ENCODE measurements at places on chromosomes 5 and 9.

- no peak for DNase-seq
Measured at GRCh38 chr9:72497447-72498046, 23.9 kb upstream of the TMC1 start.

- DNase-seq: peak; percentile 39
Measured at GRCh38 chr5:132295505-132296411, 1.6 kb downstream of the SLC22A4 start.

- DNase-seq: no peak
Measured at GRCh38 chr9:100308965-100309564, 43.7 kb downstream of the TEX10 start.

GRCh38 chr9:21835121-21835520 lies 32.7 kb downstream of the MTAP start:
- no peak for DNase-seq

DNA sequence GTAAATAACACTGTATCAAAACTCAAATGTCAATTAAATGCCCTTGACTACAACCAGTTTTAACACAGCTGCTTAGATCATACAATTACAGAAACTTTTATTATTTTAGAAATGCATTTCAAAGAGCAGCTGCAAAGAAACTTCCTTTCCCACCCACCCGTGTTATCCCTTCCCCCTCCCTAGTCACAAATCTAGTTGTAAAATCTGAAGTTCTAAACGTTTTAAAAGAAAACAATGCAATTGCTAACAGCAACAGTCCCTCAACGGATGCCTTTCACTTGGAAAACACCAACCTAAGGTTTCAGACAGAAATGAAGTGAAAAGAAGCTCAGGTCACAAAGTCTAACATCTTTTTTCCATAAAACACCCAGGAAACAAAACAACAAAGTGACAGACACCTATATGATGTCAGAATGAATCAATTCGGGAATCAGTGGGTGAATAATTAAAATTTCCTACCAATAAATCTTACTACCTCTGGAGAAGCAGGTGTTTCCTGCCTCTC lies 100.3 kb downstream of the FBXW11 start:
- no peak for DNase-seq

GRCh38 chr9:85904975-85905374 lies 36.0 kb upstream of the NAA35 start:
- DNase-seq: no peak

- DNase-seq: no peak
Measured at GRCh38 chr9:108904161-108904560, 29.8 kb downstream of the ELP1 start.

GRCh38 chr5:98969400-98969799 lies 40.6 kb upstream of the CHD1 start:
- no peak for DNase-seq

- DNase-seq: no peak
Measured at GRCh38 chr9:3244963-3245653, 280.7 kb downstream of the RFX3 start.

DNA sequence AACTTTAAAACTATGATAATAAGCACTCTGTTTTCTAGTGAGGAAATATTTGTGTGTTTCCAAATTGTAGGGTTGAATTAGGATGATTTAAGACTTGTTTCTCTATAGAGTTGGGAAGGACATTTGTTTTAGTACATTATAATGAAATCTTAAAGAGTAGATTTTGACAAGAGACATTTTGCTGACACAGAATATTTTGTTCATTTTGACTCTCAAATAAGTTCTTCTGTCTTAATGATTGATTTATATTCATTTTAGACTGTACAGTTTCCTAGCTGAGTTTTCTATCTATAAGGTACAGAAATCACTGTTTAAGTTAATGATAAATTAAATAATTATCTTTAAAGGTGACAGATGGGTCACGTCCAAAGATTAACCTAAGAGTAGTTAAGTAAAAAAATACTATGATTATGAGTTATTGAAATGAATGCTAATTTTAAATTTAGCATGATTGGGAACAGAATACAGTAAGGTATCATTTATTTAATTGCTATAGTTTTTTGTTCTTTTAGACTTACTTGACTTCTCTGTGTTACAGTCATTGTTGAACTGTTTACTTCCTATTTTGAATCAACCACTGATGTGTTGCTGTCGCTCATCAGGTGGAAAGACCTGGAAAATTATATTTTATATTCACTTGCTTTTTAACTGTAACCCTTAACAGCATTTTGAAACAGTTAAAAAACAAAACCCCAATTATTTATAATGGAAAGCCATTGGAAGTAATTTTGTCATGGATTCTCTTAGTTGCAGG lies 19.5 kb downstream of the PBX3 start:
- DNase-seq: no peak

DNA sequence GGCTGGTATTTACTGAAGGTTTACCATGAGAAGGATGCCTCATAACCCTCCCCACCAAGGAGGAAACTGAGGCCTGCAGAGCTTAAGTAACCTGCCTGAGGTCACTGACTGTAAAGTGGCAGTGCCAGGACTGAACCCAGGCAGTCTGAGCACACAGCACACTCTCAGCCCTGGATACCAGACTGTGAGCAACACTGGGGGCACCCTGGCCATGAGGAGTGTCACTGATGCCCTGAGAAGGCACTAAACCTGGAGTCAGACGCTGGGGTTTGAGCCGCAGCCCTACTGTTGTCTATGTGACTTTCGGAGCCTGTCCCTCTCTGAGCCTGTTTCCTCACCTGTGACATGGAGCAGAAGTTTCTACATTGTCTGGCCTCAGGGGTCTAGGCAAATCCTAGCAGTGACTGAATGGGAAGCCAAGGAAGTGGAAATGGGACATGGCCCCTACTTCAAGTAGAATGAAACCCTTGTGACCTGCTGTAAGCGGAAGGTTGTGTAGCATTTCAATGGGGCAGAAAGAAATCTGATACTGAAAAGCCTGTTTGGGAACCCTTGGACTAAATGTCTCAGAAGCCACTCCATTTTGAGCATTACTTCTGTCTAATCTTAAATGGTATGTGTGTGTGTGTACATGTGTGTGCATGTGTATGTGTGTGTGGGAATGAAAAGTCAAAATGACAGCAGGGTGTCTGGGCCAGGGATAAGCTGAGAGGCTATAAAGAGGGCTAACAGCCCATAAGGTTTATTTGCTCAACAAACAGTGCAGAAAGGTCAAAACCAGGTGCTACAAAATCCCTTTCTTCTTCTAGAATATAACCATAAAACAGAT lies 36.0 kb downstream of the B4GALT1 start:
- no peak for DNase-seq

- DNase-seq: no peak
Measured at GRCh38 chr5:113552137-113552536, 38.6 kb downstream of the YTHDC2 start.

DNA sequence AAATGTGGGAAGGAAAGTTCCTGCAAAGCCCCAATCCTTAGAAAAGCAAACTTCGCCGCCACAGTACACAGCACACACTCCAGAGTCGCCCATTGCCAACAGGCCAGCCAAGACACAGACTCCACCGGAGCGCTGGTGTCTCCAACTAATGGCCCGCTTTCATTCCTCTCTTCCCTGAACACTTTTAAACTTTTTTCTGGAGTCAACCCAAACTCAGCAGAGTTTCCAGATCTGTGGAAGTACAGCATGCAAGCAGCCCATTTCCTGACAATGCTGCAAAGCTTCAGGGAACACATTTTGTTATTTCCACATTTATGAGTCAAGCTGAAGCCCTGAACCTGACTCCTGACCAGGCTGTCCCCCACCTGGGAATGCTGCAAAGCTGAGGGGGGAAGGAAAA lies 351.9 kb downstream of the NFIB start:
- no peak for DNase-seq

GRCh38 chr5:125346316-125346715 lies 599.9 kb upstream of the ZNF608 start:
- no peak for DNase-seq

- no peak for DNase-seq
Measured at GRCh38 chr5:141705469-141705868, 23.4 kb upstream of the ARAP3 start.

- no peak for DNase-seq
Measured at GRCh38 chr9:77747163-77747562, 99.0 kb upstream of the GNA14 start.

- no peak for DNase-seq
Measured at GRCh38 chr9:132919614-132920268, 24.7 kb downstream of the TSC1 start.

DNA sequence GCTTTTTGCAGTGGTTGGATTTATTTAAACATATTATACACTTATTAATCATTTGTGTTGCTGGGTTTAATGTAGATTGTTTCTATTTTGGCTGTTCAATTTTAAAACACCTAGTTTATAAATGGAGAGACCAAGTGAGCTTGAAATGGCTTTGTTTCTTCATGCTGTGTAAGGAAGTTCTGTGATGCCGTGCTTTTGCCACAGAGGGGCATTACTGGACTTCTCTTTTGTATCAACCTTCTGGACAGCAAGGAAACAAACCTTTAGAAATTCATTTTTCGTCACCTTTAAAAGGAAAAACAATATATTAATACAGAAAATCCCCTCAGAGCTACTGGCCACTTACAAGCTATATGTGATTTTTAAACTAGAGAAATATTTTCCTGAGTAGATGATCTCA lies 81.9 kb downstream of the DMRTA1 start:
- no peak for DNase-seq

DNA sequence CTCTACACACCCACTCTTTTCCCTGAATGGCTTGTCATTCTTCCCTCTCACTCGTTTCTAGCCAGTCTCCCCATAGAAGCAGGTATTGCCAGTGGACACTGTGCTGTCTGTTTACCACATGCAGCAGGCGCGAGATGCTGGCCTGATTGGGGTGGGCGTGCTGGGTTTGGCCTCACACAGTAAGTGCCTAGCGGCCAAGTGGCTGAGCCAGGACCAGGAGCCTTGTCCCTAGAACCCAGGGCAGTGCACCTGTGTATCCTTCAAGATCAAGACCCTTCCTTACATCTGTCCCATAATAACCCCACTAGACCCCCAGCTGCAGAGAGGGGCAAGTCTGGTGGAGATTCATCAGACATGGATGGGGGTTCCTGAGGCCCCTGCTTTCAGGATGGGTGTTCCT lies 112.8 kb upstream of the IRX4 start:
- DNase-seq: no peak

- DNase-seq: no peak
Measured at GRCh38 chr9:69218166-69218565, 44.1 kb downstream of the TJP2 start.

- DNase-seq: no peak
Measured at GRCh38 chr9:88794100-88794499, 197.2 kb upstream of the S1PR3 start.

DNA sequence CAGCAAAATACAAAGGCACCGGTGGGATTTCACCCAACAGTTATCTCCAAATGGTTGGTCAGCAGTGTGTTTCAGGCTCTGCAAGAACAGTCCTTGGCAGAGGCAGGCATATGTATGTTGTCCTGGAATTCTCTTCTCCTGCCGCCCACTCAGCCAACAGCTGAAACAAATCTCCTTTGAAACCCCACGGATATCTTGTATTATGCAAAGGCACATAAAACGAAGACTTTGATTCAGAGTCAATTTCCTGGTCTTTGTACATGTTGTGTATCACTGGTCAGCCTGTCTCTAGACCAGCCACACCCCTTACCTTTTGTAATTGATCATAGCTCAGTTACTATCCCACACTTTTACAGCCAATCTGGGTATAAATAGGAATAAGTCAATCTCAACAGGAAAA lies 29.2 kb downstream of the FREM1 start:
- DNase-seq: no peak

- DNase-seq: peak; percentile 15
Measured at GRCh38 chr5:79850316-79850822, 140.7 kb downstream of the MTX3 start.

- no peak for DNase-seq
Measured at GRCh38 chr5:180095545-180095944, 24.0 kb upstream of the RNF130 start.

GRCh38 chr5:174397206-174397605 lies 327.2 kb upstream of the MSX2 start:
- DNase-seq: no peak

DNA sequence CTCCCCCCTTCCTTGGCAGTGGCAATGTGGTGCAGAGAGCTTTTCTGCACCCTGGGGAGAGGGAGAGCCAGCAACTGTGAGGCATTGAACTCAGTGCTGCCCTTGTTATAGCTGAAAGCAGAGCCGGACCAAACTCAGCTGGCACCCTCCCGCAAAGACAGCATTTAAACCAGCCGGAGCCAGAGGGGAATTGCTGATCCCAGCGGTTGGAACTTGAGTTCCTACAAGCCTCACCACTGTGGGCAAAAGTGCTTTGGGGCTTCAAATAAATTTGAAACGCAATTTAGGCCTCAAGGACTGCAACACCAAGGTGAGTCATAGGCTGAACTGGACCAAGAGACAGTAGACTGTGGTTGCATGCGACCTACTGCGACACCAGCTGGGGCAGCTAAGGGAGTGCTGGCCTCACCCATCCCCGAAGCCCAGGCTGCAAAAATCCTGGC lies 207.6 kb upstream of the CDKN2B start:
- no peak for DNase-seq

- DNase-seq: no peak
Measured at GRCh38 chr9:76353280-76353679, 40.9 kb downstream of the RFK start.

DNA sequence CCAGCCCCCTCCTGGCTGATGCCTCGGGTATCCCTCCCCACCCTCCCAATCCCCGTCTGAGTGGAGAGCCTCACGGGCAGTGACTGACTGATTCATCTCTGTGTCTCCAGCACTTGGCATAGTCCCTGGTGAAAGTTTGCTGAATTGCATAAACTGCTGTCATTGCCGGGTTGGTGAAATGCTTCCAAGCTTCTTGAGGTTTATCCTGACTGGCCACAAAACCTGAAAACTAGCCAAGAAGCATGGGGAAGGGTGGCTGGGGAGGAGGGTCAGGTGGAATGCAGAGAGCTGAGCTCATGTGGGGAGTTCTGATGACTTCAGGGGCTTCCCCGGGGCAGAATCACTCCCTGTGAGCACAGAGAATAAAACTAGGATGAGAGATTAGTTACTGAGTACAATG lies 56.9 kb upstream of the GGTA1 start:
- DNase-seq: peak; percentile 67

- no peak for DNase-seq
Measured at GRCh38 chr9:110936237-110936636, 102.0 kb downstream of the LPAR1 start.

DNA sequence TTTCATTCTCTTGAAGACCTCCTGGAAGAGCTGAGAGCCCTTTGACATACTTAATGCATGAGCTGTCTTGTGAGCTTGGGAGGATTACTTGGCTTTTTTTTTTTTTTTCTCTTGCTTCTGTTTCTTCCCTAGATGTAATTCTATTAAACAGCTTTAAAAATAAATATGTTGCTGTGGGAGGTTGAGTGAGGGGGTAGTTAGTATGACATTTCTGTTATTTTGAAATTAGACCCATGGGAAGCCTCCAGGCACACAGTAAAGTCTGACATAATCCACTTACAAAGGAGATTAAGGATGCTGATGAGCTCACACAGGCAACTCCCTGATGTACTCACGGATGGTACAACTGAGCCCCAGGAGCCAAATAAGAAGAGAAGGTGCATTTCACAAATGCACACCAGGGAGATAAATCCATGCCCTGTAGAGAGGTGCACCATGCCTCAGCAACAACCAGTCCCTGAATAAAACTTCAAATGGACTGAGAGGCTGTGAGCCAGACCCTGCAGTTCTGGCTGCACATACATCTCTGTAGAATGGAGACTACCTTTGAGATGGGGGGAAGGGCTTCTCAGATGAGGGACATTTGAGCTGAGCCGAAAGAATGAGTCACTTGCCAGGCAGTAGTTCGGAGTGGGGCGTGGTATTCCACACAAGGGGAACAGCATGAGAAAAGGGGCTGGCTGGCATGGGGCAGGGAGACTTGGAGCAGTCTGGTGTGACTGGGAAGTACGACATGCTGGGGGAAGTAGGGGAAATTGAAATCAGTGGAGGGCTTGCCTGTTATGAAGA lies 68.7 kb downstream of the ACTL7B start:
- DNase-seq: no peak
